Stomach (tissue), 19 donors: ENCODE measurements at places on chromosomes 2 and 18. TPM values are rescaled to one million over a fixed set of nuclear protein-coding genes. Genes with fewer than 3 reads are reported as not detected.

DNA sequence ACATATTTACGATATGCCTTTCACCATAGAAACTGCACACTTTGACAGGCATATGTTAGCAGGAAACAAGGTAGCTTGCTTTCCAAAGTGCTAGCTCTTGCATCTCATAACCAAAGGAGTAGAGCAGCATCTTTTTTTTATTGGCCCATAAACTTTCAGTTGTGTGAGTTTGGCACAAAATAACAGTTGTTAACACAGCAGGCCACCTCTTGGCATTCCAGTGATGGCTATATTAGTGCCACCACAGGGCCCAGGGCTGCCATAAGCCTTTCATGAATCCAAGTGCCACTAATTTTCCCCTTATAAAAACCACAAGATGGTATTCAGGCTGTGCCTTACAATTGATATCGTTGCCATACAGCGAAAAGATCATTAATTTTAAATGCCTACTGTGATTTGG lies 40.3 kb upstream of the KLF7 start:
- no peak for DNase-seq

DNA sequence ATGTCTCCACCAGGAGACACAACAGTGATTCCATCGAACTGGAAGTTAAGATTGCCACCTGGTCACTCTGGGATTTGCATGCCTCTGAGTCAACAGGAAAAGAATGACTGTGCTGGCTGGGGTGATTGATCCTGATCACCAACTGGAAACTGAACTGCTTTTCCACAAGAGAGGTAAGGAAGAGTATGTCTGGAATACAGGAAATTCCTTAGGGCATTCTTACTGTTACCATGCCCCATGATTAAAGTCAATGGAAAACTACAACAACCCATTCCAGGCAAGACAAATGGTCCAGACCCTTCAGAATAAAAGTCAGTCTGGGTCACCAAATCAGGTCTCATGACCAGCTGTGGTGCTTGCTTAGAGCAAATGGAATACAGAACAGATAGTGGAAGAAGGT lies 12.0 kb upstream of the DDX1 start:
- no peak for DNase-seq

STARD6 gene
- total RNA-seq: not detected

HTR2B gene
- total RNA-seq: 8.1 TPM

DNA sequence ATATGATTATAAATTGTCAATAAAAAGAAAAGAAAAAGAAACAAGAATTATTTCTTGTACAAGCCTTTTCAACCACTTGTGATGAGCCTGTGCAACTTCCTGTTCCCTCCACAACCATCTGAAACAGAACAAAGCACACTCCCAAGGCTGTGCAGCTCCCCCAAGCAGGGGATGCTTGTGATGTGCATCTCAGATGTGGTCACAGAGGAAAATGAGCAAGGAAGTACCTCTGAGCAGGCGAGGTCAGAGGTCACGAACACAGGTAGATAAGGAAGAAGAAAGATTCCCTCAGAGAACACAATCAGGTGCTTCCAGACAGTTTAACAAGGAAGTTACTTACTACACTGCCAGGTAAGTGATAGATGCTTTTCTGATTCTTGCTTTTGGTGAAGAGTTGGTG lies 274.8 kb upstream of the SLC39A10 start:
- DNase-seq: no peak

SP140 gene
- total RNA-seq: 1.7 TPM

FHOD3 gene
- under 0.01 TPM for total RNA-seq

TEX44 gene
- total RNA-seq: not detected

- DNase-seq: no peak
Observed at GRCh38 chr2:159003555-159003954, 35.1 kb downstream of the TANC1 start.

DNA sequence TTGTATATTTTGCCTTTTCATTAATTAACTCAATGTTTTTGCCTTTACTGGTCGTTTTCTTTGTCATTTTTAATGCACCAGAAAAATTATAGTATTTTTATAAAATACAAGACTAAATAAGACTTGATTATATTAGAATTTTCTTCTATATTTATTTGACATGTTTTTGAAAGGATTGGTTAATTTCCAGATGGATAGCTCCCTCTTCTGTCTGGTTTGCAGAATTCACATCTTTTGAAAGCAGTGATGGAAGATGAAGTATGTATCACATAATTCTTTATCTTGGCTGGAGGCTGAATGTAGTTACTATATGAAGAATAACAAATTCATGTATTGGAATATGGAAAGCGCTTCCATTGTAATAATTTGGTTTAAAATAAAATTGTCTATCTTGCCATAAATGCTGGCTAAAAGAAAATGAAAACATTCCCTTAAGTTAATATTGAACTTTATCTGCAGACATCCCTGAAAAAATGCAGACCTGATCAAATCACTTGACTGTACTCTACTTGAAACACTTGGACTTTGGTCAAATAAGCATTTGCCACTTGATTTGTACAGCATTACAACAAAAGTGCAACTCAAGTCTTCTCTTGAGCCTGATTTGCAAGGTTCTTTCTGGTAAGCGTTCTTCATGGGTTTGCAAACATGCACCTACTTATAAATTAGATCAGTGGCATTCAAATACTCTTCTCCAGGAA lies 86.3 kb upstream of the EFEMP1 start:
- no peak for DNase-seq

DNA sequence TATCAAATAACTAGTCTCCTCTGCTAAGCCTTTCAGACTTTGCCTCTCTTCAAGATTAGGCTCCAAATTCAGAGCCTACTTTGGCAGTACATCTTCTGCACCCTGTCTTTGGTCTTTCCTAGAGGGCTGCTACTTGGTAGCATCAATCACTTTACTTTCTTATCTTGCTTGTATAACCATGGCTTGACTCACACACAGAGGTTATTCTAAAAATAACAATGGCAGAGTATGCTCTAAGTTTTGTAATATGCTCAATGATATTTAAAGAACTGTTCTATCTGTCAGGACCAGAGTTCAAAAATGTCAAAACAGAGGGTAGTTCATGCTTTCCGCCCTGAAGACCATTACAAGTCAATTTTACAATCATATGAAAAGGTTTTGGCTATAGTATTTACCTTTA lies 27.7 kb downstream of the THOC1 start:
- DNase-seq: no peak

- DNase-seq: no peak
Observed at GRCh38 chr2:48587560-48587959, 30.1 kb upstream of the GTF2A1L start.
